Vagina (tissue), 2 donors: ENCODE measurements at places on chromosomes 13 and 19.

DNA sequence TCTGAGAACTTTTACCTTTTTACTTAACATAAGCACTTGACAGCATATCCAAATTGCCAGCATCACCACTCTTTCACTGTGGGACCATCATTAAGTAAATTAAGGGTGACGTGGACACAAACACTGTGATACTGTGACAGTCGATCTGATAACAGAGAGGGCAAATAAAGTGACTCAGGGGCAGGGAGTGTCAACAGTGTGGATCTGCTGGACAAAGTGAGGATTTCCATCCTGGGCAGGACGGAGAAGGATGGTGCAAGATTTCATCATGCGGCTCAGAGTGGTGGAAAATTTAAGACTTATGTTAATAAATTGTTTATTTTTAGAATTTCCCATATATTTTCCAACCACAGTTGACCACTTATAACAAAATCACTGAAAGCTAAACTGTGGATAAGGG lies 60.0 kb upstream of the WDFY2 start:
- DNase-seq, result no peak

- no peak for DNase-seq
Measured at GRCh38 chr19:3632739-3633558, 6.4 kb upstream of the CACTIN start.

- DNase-seq, result no peak
Measured at GRCh38 chr13:75236774-75237173, 245.2 kb downstream of the TBC1D4 start.

- no peak for DNase-seq
Measured at GRCh38 chr19:58361900-58362271, 665 bp downstream of the ZNF497 start.

GRCh38 chr13:25715760-25716159 lies 336.1 kb downstream of the SHISA2 start:
- DNase-seq, result no peak
